SK-N-MC (cell line): ENCODE measurements at places on chromosomes 6 and 20.

DNA sequence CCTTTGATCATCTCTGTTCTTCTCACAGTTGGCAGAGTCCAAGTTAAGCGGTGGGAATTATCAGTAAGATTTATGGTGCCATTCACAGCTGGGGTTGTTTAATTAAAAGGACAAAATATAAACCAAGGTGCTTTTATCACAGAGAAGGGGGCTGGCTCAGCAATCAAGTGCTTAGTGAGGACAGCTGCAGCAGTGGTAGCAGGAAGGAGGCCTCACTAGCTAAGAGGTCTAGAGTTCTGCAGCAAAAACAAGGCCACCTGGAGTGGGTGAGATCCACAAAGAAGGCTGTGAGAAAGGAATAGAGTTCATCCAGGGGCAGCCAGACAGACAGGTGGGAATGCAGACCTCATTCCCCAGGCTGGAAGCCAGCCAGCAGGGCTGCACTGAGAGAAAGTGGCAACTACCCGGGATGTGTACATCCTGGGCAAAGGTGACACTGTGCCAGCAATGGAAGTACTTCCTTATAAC lies 37.1 kb downstream of the PIGU start:
- no peak for DNase-seq

GRCh38 chr6:106347219-106347618 lies 13.3 kb upstream of the CRYBG1 start:
- DNase-seq, result no peak

DNA sequence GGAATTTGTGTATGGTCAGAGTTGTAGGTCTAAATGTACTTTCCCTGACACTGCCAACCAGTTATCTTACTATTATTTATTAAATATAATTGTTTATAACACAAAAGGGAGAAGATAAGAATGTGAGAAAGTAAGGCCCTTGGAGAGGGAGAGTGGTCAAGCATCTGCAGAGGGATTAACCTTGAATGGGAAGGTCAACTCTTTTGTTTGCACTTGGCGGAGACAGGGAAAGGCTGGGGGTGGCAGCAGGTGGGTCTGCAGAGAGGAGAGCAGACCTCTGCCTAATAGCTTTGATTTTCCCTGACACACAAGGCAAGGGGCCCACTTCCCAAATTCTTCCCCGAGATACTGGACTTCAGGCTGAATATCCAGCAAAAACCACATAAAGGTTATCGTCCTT lies 4.2 kb downstream of the LRP11 start:
- DNase-seq, result no peak

DNA sequence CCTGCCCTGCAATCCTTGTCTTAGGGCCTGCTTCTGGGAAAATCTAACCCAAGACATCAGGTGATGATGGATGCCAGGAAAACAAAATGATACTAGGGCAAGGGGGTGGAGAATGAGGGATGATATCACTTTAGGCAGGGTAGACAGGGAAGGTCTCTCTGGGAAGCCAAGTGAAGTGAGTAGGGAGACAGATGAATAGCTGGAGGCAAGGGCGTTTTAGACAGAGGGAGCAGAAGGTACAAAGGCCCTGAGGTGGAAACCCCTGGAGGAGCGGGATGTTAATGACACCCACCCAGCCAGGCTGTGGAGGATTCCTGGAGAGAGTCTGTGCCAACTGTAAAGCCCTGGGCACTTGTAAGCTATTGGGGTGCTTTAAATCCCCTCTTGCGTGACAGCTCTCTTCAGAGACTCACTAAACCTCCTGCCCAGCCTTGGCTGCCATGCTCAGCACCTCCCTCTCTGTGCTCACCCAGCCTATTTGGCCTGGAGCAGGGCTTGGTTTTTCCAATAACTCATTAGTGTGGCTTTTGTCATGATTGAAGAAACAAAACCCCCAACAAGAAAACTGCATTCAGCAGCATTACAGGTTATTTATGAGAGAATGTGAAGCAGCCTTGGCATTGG lies 12.4 kb upstream of the MDGA1 start:
- no peak for DNase-seq
